ENCODE measurements at places on chromosomes 7 and 10.

GRCh38 chr10:43682956-43683355, 34.3 kb upstream of the ZNF32 start:
- no peak for DNase-seq

DNA sequence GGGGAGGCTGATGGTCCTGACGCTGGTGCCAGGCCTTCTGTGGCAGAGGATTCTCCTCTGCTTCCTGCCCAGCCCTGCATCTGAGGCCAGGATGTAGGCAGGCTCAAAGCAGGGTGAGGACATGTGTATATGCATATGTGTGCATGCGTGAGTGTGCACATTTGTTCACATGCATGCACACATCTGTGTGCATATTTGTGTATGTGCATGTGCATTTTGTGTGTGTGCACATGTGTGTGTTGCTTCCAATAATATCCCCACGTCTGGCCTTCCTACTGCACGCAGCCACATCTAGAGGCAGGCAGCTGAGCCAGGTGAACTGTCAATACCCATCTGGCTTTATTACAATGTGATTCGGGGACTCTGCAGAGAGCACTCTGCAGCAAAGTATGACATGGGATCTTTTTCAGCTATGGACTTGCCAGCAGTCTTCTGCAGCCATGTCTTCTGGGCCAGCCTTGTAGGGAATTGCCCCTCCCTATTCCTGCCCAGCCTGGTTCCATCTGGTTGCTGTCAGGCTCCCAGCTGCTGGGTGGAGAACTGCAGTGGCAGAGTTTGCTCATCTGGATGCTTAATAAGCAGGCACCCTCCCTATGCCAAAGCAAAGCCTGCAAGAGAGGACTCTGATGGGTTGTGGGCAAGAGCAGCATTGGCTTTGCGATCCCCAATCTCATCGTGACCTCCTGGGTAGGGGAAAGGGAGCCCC, 140.7 kb downstream of the PFKFB3 start:
- peak; percentile 34 for DNase-seq

- no peak for DNase-seq
Observed at GRCh38 chr10:84212014-84212413, 13.3 kb downstream of the LRIT2 start.

- no peak for DNase-seq
Observed at GRCh38 chr7:99844328-99844727, 16.5 kb downstream of the CYP3A43 start.

- DNase-seq: peak; percentile 79
Observed at GRCh38 chr10:132248455-132249225, 59.1 kb downstream of the STK32C start.

DNA sequence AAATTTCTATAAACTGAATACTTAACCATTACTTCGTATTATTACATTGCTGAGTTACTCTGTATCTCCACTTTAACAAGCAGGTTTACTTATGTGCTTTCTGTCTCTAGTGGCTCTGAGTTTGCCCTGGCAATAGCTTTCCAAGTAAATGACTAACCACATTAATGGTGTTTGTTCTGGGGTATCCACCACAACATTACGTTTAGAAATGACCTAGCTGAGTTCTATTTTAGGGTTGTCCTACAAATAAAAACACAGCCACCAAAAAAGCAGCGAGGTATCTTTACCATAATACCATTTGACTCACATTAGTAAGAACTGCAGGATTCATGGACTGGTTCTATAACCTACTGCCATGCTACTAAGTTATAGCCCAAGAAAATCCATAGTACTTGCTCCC, 83.1 kb downstream of the HIBADH start:
- no peak for DNase-seq

- DNase-seq: no peak
Observed at GRCh38 chr7:16817536-16817935, 12.7 kb upstream of the AGR2 start.

GRCh38 chr10:76089556-76090180, 658.2 kb downstream of the LRMDA start:
- DNase-seq: no peak

- no peak for DNase-seq
Observed at GRCh38 chr7:45178241-45179225, 20.9 kb downstream of the RAMP3 start.

GRCh38 chr7:2904202-2904601, 60.1 kb upstream of the GNA12 start:
- DNase-seq: no peak

Data from islet precursor cell (in vitro differentiated cells).